ENCODE measurements at places on chromosomes 12 and 14.

DNA sequence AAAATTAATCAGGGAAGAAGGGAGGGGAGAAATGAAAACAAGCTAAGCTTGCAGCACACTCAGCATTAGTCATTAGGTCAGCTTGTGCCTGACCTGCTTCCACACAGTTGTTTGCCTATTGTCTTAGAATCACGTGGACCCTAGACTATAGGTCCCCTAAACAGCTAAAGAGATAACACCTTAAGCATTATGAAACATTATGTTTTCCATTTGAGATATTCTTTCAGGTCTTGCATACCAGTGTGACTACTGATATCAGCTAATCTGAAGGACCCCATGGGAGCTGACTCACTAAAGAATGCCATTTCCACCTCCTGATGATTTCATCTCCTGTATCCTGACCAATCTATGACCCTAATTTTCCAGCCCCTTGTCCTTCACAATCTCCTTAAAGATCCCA is 154.1 kb upstream of the FUT8 start:
- DNase-seq: no peak

DNA sequence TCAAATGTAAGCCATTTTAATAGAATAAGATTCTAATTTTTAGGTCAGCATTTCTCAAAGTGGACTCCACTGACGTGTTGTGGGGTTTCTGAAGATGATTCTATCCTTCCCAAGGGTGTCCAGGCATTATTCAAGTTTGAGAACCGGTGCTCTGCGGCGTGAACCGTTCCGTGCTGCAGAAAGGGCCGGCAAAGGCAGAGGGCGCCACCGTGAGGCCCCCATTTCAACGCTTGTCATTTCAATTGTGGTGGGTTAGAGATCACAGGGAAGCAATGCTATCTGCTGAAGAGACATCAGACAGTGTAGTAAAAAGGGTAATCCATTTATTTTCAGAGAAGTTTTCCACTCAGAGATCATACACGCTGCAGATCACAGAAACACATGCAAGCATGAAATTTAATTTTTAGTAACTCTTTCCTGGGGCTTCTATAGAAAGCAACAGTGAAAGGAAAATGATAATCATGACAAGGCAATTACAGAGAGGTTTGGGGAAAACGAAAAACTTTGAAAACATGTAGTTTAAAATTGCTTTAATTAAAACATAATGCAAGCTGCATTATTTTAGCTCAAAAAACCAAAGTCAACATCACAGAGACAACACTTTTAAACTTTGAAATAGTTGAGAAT is 201.7 kb downstream of the EXOC5 start:
- DNase-seq: no peak

GRCh38 chr12:132523576-132524331 is 33.8 kb downstream of the FBRSL1 start:
- peak; percentile 74 for DNase-seq

- no peak for DNase-seq
Observed at GRCh38 chr14:93548102-93548843, 117.5 kb downstream of the UNC79 start.

GRCh38 chr12:1865284-1865866 is 45.0 kb downstream of the LRTM2 start:
- DNase-seq: no peak

DNA sequence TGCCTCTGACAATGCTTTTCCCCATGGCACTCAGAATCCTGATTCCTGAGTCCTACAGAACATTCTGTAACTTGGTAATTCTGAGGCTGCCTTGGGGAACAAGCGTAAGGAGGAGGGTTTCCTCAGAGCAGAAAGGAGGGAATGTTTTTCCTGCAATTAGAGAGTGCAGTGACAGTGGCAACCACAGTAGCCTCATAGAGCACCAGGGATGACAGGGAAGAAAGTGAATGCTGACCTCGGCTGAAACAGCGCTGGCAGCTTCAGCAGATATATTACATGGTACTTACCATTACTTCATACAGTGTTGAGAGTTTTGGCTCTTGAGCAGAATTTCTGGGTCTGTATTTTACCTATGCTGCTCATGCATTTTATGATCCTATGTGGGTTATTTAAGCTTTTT is 757.1 kb downstream of the NRXN3 start:
- no peak for DNase-seq

- no peak for DNase-seq
Observed at GRCh38 chr12:108021949-108022522, 107.1 kb upstream of the WSCD2 start.

GRCh38 chr14:74663884-74664283 is 49.0 kb downstream of the AREL1 start:
- no peak for DNase-seq

DNA sequence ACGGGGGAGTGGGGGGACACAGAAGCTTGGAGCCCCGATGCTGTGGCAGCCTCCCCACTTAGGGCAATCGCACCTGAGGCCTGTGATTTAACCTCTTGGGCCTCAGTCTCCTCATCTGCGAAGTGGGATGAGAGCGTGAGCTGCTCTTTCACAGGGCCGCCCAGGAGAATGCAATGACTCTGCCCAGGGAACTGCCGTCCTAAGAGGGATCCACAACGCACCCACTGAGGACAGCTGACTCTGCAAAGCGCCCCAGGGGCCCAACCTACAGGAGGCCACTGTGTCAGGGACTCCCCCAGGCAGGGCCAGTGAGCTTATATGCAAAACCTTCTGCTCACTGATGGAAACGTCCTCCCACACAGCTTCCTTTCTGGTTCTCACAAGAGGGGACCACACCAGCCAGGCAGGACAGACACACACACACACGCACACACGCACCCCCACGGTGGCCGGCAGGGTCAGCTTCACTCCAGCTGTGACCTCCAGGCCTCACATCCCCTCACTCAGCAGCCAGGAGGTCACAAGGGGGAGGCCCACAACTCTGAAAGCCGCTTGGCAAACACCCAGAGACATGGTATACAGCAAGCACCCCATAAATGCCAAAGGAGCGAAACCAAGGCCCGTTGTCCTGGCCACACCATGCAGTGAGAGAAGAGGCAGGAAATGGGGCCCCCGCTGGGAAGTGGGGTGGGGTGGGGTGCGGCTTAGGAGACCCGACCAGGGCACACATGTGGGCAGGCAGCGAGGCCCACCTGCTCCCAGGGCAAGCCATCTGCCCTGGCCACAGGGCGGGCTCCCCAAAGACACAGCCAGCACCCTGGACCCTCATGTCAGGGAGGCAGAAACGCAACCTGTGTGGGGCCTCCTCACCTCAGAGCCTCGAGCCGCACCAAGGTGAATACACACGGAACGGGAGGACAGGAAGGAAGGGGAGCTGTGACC is 73.3 kb downstream of the NCOR2 start:
- DNase-seq: peak; percentile 7

DNA sequence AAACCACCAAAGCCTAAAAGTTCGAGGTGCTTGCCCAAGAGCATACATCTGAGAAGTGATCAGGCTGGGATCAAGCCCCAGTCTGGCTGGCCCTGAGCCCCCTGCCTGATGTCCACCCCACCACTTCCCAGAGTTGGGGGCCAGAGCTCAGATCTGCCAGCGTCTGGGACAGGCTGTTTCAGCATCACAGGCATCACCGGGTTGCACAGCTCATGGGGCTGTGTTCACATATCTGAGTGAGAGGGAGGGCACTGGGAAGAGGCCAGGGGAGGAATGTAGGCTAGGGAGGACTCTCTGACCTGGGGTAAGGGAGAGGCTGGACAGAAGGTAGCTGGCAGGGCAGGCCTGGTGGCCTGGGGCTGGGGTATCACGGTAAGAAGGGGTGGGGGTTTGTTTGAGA is 6.0 kb downstream of the TGM1 start:
- no peak for DNase-seq
